ENCODE measurements at places on chromosomes 2 and 18.

DNA sequence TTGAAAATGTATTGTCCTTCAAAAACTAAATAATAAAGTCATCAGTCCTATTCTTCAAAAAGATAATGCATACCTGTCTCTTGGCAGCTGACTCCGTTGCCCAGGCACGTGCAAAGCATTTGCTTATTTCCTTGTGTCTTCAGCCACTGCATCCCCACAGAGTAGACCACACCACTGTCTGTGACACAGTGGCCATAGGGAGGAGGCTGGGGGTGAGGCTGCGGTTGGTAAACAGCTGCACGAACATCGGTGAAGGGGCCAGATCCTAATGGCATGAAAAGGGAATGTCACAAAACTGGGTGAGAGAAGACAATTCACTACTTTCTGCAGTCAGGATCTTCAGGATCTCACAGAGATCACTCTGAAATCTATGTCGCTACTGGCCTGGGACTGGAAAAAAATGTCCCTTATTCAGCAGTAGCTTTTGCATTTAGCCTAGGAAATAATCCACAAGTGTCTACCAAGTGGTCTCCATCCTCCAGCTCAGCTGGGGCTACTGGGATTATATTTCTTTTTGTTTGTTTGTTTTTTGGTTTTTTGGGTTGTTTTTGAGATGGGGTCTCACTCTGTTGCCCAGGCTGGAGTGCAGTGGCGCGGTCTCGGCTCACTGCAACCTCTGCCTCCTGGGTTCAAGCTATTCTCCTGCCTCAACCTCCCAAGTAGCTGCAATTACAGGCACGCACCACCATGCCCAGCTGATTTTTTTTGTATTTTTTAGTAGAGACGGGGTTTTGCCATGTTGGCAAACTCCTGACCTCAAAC is 10.7 kb downstream of the FN1 start:
- DNase-seq: no peak

DNA sequence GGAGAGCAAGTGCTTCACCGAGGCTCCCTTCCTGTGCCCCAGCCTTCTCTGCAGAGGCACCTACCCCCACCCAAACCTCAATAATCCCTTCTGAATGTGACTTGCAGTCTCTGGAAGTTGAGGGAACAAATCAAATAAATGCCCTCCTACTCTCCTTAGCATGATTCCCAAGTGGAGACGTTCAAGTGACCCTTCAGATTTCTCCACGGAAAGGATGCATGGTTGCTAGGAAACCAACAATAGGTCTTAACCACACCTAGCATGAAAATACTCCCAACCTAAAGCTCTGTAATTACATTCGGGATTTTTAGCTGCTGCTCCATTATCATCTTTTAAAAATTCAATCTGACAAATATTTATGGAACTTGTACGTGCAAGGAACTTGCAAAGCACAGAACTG is 50.2 kb upstream of the CABLES1 start:
- no peak for DNase-seq

- no peak for DNase-seq
Observed at GRCh38 chr18:46623541-46623940, 33.5 kb downstream of the LOXHD1 start.

GRCh38 chr2:229152674-229153073 is 118.4 kb downstream of the PID1 start:
- no peak for DNase-seq

GRCh38 chr2:160039166-160039903 is 23.1 kb downstream of the PLA2R1 start:
- DNase-seq: no peak

- no peak for DNase-seq
Observed at GRCh38 chr2:63048367-63049171, 2.1 kb upstream of the OTX1 start.

- DNase-seq: no peak
Observed at GRCh38 chr18:8609659-8610458, 622 bp downstream of the RAB12 start.

- no peak for DNase-seq
Observed at GRCh38 chr2:208492069-208492468, 85.5 kb downstream of the PTH2R start.

DNA sequence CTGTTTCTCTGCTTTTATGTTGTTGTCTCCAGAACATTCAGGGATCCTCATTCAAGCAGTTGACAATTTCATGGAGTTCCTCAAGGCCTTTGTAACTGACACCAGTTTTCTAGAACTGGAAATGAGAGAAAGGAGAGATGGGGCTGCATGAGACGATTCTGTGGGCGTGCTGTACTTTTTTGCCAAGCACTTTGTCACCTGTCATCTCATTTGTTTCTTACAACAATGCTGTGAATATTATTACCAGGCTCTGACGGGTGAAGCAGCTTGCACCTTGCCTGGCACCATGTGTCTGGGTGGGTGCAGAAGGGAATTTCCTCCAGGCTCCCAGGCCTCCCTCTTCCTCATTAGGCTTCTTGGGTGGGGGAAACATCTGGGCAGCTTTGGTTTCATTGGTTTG is 22.2 kb upstream of the ATOH8 start:
- DNase-seq: no peak

GRCh38 chr2:41414486-41415230 is 633.2 kb upstream of the PKDCC start:
- DNase-seq: no peak

DNA sequence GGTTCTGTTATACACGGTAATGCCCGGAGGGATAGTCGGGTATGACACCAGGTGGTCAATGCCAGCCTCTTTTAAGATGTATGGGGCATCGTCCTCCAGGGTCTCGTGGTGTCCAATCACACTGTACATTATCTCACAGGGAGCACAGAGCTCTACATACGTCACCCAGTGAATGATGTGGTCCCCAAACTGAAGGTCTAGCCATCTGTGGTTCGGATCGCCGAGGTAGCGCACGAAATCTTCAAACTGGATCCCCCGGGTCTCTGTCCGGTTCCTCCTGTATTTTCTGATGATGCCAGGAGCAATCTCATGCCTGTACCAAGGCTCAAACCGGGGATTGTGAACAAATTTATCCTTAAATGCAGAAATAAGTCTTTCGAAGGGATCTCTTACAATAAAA is 24.1 kb downstream of the CHST10 start:
- DNase-seq: no peak

DNA sequence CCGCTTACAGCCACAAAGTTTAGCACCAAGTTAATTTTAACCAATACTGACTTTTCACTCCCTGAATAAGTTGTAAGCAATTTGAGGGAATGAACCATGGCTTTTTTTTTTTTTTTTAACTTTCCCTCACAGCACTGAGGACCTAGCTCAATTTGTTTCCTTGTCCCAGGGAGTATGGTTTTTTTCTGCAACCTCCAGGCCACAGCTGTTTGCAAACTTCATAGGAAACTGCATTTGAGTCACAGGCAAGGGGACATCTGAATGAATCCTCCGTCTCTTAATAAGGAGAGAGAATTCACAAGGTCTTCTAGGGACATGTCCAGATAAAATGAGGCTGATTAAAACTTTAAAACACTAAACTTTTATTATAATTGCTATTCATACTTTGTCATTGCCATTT is 181.5 kb downstream of the GFPT1 start:
- DNase-seq: no peak

- no peak for DNase-seq
Observed at GRCh38 chr2:158575051-158575635, 118.4 kb downstream of the PKP4 start.

DNA sequence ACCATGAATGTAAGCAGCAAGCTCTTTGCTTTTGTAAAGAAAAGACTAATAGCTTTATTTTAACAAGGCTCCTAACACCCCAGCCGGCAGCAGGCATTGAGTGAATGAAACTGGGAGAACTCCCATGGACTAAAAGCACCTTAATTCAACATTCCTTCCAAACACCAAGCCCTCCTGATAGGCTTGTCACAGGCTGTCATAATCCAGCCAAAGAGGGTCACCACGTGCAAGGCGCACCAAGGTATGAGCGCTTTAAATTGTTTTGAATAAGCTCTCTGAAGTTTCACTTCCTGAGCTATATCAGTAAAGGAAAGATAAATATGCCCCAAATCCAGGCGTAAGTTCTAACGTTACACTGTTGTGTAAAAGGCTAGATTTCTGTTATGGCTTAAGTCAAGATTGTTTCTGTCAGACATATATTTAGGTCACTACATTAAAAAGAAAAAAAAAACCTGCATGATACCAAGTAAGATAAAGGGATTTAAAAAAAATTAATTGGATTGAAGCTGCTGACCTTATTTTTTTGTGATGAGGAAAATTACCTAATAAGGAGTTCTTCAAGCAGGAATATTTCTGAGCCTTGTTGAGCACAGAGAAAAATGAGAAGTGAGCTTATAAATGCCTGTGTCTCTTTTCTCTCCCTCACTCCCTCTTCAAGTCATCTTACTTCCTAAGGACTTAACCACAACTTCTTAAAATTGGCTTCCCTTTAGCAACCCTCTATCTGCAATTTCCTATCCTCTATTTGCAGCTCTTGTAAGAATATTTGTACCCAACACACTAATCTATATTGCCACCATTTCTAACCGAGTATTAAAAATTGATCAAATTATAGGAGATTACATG is 136.1 kb upstream of the NRP2 start:
- no peak for DNase-seq

DNA sequence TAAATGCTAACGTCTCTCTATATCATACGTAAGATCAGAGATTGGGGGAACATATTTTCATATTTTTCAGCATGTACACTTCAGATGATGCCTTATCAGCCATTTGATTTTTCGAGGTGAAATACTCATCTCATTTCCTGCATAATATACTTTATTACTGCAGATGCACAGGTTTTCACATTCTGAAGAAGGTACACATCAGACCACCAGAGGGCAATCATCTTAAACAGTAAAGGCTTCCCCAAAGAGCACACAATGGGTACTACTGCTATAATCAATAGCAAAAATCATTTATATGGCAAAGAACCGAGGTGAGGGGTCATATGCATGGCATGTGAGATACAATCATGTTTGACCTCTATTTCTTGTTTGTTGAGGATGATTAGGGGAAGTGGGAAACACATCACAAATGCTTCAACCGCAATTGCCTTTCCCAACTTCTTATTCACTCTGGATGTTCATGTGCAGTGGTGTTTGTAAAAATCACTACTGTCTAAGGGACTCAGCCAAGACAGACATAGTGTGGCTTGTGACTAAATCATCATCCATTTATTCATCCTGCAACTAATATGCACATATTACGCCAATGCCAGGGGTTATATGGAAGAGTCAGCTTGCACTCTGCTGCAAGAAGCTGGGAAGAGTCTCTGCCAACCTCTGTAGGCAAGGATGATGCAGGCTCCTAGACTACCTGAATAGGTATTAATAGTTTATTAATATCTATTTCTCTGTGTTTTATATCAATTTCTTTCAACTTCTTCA is 118.7 kb downstream of the EPB41L3 start:
- DNase-seq: no peak

- DNase-seq: no peak
Observed at GRCh38 chr2:219266886-219267285, 12.3 kb upstream of the DNAJB2 start.

GRCh38 chr2:168731002-168731401 is 71.4 kb upstream of the NOSTRIN start:
- DNase-seq: no peak

DNA sequence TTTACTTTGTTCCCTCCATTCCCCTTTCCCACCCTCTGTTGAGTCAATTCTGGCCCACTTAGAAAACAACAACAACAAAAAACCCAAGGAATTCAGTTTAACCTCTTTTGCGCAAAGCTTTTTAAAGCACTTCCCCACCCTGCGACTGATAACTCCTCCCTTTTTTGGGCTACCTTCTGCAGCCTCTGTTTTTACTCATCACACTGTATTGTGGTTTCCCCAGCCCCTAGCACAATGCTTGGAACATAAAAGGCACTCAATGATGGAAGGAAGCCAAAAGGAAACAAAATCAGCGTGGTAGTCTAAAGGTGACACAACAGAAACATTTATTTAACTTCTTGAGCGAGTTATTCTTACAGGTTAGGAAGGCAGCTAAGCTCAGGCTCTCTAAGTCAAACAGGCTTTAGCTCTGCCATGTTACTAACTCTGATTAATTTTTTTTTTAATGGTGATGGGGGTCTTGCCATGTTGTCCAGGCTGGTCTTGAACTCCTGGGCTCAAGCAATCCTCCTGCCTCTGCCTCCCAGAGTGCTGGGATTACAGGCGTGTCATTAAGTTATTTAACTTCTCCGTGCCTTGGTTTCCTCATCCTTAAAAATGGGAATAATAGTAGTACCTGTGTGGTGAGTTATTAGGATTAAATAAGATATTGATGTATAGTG is 1.3 kb downstream of the CEP68 start:
- DNase-seq: peak; percentile 25

DNA sequence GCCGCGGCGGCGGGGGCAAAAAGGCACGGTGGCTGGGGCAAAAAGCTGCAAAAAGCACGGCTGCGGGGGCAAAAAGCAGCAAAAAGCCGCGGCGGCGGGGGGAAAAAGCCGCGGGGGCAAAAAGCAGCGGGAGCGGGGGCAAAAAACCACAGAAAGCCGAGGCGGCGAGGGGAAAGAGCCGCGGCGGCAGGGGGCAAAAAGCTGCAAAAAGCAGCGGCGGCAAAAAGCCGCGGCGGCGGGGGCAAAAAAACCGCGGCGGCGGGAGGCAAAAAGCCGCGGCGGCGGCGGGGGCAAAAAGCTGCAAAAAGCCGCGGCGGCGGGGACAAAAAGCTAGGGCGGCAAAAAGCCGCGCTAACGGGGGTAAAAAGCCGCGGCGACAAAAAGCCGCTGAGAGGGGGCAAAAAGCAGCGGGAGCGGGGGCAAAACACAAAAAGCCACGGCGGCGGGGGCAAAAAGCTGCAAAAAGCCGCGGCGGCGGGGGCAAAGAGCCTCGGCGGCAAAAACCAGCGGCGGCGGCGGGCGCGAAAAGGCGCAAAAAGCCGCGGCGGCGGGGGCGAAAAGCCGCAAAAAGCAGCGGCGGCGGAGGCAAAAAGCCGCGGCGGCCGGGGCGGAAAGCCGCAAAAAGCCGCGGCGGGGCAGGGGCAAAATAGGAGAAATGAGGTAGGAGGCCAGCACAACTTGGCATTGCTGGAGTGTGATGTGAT is 123.4 kb downstream of the ANKRD30BL start:
- no peak for DNase-seq
